ENCODE measurements at places on chromosomes 4 and X.
A peak's percentile ranks its signal among the peaks of the same experiment; 100 is the strongest.

GRCh38 chr4:143360838-143361625, 24.4 kb downstream of the GAB1 start:
- no peak for DNase-seq

- peak; percentile 1 for DNase-seq
Observed at GRCh38 chr4:183416879-183417755, 27.3 kb upstream of the CDKN2AIP start.

GRCh38 chrX:54446084-54446483, 5.9 kb downstream of the TSR2 start:
- DNase-seq = no peak

GRCh38 chrX:51894697-51895336, 1.4 kb downstream of the MAGED1 start:
- DNase-seq = peak; percentile 76

GRCh38 chr4:185735866-185736400, 76.1 kb downstream of the SORBS2 start:
- no peak for DNase-seq

DNA sequence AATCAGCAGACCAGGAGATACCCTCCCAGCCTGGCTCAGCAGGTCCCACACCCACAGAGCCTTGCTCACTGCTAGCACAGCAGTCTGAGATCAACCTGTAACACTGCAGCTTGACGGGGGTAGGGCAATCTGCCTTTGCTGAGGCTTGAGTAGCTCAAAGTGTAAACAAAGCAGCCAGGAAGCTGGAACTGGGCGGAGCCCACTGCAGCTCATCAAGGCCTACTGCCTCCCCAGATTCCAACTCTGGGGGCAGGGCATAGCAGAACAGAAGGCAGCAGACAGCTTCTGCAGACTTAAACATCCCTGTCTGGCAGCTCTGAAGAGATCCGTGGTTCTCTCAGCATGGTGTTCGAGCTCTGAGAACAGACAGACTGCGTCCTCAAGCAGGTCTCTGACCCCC, 15.1 kb upstream of the GABRA2 start:
- DNase-seq = peak; percentile 54

- DNase-seq = peak; percentile 33
Observed at GRCh38 chrX:38192007-38192810, 28.5 kb downstream of the SRPX start.

- no peak for DNase-seq
Observed at GRCh38 chrX:103017542-103017941, 46.4 kb downstream of the BEX1 start.

- DNase-seq = no peak
Observed at GRCh38 chrX:20418379-20419150, 151.9 kb upstream of the RPS6KA3 start.

GRCh38 chrX:79133904-79134303, 10.6 kb upstream of the GPR174 start:
- DNase-seq = no peak
